ENCODE measurements at places on chromosomes 7 and 10.

- no peak for DNase-seq
Measured at GRCh38 chr10:77861366-77861765, 65.2 kb downstream of the DLG5 start.

GRCh38 chr10:78630944-78631838 is 437.6 kb upstream of the ZMIZ1 start:
- DNase-seq, result no peak

- no peak for DNase-seq
Measured at GRCh38 chr10:100045592-100045991, 35.8 kb upstream of the DNMBP start.

- no peak for DNase-seq
Measured at GRCh38 chr7:110168010-110168409, 922.9 kb upstream of the LRRN3 start.

DNA sequence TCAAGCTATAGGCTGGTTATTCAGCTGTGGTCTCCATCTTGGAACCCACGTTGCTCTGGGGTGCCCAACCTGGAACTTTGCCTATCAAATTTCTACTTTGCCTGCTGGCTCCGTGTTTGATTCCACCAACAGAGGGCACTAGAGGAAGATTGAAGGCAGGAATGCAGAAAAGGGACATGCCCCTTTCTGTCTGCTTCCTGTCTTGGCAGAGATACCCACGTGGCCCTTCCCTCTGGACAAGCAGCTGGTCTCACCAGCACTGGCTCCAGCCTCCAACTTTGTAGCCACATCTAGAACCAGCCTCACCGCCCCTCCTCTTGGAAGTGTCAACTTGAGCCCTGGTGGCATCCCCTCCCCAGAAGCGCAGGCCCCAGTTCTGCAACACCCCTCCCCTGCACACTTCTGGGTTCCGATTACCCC is 52.1 kb upstream of the ZNF438 start:
- DNase-seq, result no peak

GRCh38 chr10:89390476-89391225 is 1.8 kb upstream of the IFIT1 start:
- DNase-seq, result no peak

- no peak for DNase-seq
Measured at GRCh38 chr10:69904533-69904932, 102.8 kb downstream of the COL13A1 start.

- DNase-seq, result no peak
Measured at GRCh38 chr7:66631471-66631870, 2.8 kb downstream of the KCTD7 start.

DNA sequence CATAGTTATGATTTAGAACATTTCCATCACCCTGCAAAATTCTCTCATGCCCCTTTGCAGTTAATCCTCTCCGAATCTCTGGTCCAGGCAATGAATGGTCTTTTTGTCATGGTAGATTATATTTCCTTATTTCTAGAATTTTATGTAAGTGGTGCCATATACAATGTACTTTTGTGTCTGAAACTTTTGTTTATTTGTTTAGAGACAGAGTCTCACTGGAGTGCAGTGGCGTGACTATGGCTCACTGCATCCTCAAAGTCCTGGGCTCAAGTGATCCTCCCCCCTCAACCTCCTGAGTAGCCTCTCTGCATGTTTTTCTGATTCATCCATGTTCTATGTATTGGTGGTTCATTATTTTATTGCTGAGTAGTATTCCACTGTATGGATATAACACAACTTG is 23.2 kb upstream of the PDK4 start:
- DNase-seq, result no peak
